ENCODE measurements at places on chromosomes 12 and 14.
A peak's percentile ranks its signal among the peaks of the same experiment; 100 is the strongest.

- DNase-seq = no peak
These were observed 48.2 kb downstream of the IQSEC3 start for GRCh38 chr12:114626-115211.

DNA sequence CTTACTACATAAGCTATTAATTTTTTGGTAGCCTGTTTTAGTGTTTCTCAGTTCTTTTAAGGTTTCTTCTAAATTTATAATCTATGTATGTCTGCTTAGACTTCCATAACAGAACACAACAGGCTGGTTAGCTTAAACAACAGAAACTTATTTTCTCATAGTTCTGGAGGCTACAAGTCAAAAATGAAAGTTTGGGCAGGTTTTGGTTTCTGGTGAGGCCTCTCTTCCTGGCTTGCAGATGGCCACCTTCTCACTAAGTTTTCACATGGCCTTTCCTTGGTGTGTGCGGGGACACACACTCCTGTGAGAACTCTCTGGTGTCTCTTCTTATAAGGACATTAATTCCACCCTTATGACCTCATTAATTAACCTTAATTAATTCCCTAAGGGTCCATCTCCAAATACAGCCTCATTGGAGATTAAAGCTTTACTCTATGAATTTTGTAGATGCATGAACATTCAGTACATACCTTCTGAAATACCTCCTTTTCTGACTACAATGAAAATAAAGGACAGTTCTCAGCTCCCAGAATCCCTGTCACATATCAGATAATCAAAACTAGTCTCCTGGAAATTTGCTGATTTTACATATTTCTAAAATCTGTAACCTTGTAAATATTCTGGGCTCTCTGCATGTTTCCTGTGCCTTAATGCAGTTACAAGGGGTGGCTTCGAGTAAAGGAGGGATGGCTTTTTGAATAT is 23.2 kb upstream of the BMAL2 start:
- DNase-seq = no peak

DNA sequence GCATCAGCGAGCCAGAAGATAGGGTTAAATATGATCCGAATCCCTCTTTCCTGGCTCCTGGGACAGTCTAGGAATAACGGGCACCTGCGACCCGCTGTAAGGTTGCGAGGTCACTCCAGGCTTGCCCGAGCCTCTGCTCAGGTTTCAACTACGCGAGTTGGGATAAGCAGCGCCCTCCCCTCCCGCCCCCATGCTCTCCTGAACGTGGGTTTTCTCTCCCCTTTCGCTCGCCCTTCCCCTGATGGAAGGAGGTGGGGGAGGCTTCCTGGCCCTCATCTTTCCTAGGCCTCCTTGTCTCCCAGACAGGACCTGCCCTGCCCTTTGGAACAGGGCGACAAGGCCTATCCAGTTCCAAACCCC is 753 bp upstream of the ATP5MC2 start:
- no peak for DNase-seq

DNA sequence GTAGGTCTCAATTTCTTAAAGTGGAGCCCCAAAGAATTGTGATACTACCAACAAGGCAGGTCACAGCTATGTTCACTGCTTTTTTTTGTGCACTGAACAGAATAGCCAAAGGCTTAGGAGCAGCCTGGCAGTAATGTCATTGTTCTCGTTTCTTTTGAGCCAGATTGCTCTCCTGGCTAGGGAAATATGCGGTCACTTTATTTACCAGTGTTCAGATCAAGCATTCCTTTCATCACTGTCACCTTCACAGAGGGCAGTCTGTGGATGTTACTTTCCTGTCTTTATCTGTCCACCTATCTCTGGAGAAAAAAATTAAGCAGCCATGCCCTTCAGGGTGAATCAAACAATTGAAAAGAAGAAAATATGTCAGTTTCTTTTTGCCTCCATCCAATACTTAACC is 159.6 kb downstream of the BTG1 start:
- no peak for DNase-seq

- DNase-seq = peak; percentile 20
These were observed 29.8 kb downstream of the ADGRD1 start for GRCh38 chr12:130983328-130984017.

GRCh38 chr14:100791995-100792394 is 33.9 kb upstream of the MEG3 start:
- no peak for DNase-seq

GRCh38 chr12:40643506-40643905 is 48.7 kb upstream of the CNTN1 start:
- DNase-seq = no peak

- DNase-seq = no peak
These were observed 16.0 kb upstream of the CCT2 start for GRCh38 chr12:69569236-69569635.

- no peak for DNase-seq
These were observed 53.4 kb downstream of the IFNG start for GRCh38 chr12:68106160-68106559.

DNA sequence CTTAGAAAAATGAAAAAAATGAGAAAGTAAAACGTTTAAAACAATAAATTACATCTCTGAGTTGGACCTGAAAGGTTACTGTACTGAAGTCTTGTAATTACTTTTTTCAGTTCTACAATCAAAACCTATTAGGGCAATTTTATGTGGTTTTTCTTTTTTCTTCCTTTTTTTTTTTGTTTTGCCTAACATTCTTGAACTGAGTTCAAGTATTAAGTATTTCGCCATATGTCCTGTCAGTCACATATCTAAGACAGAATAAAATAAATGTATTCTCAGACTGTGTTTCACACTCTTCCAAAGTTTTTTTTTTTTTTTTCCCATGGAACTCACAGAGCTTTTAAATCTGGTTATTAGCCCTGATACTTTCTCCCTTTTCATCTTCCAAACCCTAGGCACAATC is 172.0 kb downstream of the BCAT1 start:
- no peak for DNase-seq

GRCh38 chr14:50559990-50560930 is at the start of gene ATL1:
Gene ATL1 (plus strand): TSS chr14:50560145. CDS start chr14:50560266, 121 bp downstream.
- peak; percentile 67 for DNase-seq

DNA sequence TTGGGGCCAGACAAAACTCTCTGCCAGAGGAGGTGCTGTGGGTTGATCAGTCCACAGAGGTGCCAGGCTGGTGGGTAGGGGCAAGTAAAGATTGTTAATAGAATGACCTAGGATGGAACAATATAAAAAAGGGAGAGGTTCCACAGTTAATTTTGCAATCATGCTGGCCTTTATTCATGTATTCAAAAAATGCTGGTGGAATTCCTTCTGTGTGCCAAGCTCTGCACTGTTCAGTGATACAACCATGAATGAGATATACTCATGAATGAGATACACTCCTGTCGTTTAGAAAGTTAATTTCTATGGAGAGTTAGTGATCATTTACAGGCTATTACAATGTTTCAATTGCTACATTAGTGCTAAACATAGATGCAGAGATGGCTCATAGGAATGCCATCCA is 252.6 kb upstream of the RMST start:
- DNase-seq = no peak

GRCh38 chr12:81296556-81297305 is 218.9 kb downstream of the ACSS3 start:
- DNase-seq = no peak

DNA sequence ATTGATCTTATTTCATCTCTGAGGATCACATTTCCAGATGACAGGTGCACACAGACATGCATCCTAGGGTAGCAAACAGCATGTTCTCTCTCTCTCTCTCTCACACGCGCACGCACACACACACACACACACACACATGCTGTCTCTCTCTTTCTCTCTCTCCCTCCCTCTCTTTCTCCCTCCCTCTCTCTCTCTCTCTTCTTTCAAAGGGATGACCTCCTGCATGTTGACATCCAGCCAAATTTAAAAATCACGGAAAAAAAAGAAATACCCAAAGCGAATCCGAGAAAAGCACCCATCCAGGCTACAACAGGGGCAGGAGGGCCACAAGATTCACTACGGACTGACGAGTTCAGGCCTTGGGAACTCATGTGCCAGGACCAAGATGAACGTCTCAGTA is 2.3 kb downstream of the KSR2 start:
- no peak for DNase-seq

DNA sequence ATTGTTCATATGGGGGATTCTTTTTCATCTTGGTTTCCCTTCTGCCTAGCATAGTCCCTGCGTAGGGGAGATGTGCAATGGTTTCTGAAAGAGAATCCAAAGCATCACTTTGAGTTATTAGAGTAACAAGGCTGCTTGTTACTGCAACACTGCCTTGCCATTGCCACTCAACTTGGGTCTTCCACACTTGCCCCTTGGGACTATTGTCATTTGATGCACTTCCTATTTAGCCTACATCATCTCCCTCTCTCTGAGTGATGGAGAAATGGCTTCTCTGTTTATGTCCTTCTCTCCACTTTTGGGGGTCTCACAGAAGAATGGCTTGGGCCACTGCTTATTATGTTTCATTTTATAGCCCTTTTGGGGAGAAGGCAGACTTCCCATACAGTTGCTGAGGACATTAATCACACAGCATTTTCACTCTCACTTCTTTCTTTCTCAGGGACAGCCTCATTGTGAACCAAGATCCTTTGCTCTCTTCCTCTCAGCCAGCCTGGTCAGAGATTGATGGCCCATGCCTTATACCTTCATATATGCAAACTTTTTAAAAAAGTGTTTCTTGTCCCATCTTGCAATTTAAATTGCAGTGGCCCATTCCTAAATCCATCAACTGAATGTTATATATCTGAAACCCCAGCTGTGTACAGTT is 50.8 kb upstream of the POC1B start:
- no peak for DNase-seq

GRCh38 chr12:130357729-130358330 is 20.1 kb downstream of the PIWIL1 start:
- no peak for DNase-seq

Data from ureter (tissue), 1 donor.